ENCODE measurements at places on chromosomes 12 and 14.
A peak's percentile ranks its signal among the peaks of the same experiment; 100 is the strongest.

DNA sequence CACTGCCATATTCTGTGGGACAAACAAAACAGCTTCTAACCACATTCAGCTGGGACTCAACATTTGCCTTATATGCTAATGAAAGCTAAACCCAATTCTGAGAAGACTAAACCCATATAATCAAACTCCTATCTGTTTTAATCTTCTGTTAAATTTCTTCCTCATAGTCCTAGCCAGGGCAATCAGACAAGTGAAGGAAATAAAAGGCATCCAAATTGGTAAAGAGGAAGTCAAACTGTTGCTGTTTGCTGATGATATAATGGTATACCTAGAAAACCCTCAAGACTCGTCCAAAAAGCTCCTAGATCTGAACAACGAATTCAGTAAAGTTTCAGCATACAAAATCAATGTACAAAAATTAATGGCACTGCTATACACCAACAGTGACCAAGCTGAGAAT, 157.1 kb downstream of the PHLDA1 start:
- no peak for DNase-seq

DNA sequence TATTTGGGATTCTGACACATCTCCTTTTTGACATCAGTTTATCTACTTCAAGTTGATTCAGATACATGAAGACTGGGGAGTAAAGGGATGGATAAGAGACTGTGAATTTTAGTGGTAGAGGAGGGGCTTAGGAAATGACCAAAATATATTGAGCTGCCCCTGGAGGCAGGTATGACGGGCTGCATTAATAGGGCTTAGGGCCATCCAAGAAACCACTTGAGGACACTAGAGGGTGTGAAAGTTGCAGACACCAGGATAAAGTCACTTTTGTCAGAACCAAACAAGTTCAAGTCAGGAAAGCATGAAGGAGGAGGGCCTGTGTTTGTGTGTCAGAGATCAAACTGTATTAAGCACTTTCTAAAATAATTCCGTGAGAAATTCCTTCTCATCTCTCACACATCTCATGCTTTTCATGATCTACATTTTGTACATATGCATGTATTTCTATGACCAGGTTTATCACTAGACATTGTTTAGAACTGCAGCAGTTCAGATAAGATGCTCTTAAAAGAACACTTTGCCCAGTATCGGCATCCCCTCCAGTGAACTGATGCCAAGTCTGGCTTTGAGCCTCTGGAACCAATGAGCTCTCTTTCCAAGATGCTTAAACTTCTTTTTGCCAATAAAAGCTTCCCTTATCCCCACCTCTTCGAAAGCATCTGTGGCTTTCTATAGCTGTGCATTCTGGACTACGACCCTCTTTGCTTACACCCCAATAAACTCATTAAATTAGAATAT, 136.9 kb downstream of the SLC38A1 start:
- no peak for DNase-seq

- DNase-seq = no peak
Observed at GRCh38 chr12:104356231-104357115, 52.9 kb downstream of the EID3 start.

DNA sequence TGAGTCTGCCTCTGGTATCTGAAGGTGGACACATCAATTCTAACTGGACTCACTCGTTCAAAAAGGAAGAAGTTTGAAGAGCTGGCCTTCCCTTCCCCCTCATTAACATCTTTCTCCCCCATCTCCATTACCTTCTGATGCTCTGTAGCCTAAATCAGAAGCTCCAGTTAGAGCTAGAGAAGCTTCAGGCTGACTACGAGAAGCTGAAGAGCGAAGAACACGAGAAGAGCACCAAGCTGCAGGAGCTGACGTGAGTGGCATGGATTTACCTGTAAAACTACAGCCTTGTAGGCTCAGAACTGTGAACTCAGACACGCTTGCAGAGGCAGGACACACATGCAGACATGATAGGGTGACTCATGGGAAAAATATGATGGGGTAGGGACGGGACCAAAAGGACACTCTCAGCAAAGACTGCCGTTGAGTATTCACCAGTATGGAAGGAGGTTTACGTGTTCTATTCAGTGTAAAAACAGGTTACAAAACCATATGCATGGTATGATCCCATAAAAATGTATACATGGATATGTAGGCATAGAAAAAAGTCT, 14.3 kb upstream of the PIP4K2C start:
- no peak for DNase-seq

GRCh38 chr14:101757064-101757838, 4.3 kb upstream of the PPP2R5C start:
- no peak for DNase-seq

GRCh38 chr14:103273145-103273744, 60.8 kb upstream of the EIF5 start:
- peak; percentile 39 for DNase-seq

GRCh38 chr14:66041582-66041981, 444.6 kb upstream of the CCDC196 start:
- DNase-seq = no peak

GRCh38 chr12:73529231-73529630, 1008.4 kb upstream of the ATXN7L3B start:
- DNase-seq = no peak

DNA sequence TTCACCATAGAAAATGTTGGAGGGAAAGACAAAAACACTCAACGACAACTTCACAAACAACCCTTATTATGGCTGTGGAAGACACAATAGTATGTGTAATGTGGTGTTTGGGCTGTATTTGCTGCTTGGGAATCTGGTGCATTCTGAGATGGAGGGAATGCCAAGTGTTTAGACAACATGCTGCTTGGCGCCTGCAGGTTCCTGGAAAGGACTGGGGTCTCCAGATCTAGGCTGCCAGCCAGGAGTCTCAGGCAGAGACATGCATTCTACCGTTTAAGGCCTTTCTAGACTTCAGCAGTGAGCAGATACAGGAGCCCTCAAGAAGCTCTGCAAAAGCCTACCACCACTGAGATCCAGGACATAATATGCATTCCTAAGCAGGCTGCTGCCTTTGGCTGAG, 418.7 kb downstream of the NRXN3 start:
- DNase-seq = no peak

- DNase-seq = no peak
Observed at GRCh38 chr12:5094986-5095385, 51.3 kb downstream of the KCNA5 start.

GRCh38 chr12:112140728-112141127, 15.4 kb downstream of the TRAFD1 start:
- DNase-seq = no peak

DNA sequence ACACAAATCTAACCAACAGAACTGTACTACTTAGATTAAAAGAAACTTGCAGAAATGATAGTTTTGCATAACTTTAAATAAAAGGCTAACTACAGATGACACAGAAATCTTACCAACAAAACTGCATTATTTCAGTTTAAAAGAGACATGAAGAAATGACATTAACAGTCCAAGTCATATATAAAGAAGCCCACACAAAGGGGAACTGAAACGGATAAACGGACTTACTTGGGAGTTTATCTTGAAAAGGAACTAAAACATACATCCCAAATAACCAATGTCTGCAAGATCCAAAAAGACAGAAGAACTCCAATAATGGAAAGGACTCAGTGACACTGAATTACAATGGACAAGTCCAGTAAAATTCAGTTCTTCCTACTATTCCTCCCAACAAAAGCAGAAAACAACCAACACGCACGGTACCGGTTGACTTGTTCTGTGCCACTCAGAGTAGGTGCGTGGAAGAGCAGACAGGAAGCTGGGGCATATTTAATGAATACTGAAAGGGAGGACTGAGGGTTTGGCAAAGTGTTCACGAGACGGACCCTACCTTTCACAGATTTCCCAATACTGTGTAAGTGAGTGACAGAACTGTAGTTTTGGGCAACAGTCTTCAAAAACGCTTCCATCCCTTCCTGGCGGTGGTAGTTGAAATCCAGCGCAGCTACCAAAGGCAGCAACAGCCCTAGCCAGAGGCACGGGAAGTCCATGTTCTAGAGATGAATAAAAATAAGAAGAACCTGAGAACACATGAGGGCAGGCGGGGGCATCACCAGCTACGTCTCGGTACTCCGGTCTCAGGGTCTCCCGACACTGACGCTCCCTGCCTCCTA, 627 bp downstream of the CPM start:
- peak; percentile 14 for DNase-seq

GRCh38 chr12:73863546-73863945, 674.1 kb upstream of the ATXN7L3B start:
- no peak for DNase-seq

DNA sequence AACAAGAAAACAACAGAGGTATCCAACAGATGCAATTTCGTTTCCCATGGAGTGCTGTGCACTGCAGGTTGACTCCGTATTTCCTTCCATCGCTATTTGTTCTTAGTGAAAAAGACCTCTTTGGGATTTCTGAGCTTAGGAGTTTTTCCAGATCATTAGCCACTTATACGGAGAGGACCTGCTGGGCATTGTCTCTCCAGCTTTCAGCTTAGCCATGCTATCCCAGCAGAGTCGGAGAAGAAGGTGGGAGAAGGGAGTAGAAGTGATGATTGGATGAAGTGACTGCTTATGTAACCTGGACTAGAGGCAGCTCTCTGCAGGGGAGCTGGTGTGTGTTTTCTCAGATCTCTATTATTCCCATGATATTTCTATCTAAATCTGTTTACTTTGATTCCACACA, 737.7 kb downstream of the DIO2 start:
- no peak for DNase-seq

DNA sequence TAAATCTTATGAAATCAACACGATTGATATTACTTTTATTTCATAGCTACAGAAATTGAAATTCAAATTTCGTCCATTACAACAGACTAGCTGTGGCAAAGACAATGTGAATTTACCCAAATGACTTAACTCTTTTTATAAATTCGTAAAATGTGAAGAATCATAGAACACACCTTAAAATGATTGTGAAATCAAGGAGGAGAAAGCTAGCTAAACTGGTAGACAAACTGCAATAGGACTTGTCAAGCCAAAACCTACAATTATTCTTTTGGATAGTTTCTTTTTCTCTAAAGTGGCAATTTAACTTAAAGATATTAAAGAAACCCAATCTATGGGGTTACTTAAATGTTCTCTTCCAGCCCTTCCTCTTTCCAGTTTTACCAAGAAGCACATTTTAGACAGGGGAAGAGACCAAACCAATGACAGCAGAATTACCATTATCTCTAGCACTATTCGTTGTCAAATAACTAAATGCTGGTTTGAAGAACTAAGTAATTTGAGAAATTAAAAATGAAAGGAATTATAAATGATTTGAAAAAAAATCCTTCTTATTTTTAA, 807 bp upstream of the SLC16A7 start:
- DNase-seq = no peak

DNA sequence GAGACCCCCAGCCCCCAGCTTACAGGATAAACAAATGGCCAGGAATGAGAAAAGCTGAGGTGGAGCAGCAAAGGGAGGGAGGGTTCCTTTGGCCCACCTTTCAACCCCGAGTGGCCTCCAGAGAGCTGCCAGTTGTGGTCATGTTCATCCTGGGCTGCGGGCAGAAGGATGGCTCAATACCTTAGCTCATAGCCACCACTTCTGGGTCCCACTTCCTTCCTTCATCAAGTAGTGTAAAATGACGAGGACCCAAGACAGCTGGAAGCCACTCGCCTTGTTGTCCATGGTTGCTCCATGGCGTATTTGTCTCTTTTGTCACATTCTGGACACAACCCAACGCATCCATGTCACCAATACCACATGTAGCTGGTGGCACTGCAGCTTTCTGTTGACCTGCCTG, 24.2 kb downstream of the CRACR2A start:
- DNase-seq = no peak

DNA sequence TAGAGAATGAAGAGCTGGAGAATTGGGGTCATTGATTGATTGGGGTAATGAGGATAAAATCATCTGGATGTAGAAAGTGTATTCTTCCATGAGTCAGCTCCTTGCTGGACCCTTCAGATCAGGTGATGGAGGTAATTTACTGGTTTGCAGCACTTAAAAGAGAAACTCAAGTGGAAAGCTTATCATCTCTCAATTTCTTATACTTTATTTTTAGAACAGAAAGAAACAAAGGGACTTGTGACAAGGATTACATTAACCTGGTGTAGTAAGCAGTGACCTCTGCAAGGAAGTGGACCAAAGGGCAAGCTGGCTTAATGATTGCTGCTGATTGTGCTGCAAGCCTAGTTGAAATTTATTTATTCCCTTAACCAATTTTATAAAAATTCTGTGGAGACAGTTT, 405.0 kb downstream of the TRHDE start:
- DNase-seq = no peak

DNA sequence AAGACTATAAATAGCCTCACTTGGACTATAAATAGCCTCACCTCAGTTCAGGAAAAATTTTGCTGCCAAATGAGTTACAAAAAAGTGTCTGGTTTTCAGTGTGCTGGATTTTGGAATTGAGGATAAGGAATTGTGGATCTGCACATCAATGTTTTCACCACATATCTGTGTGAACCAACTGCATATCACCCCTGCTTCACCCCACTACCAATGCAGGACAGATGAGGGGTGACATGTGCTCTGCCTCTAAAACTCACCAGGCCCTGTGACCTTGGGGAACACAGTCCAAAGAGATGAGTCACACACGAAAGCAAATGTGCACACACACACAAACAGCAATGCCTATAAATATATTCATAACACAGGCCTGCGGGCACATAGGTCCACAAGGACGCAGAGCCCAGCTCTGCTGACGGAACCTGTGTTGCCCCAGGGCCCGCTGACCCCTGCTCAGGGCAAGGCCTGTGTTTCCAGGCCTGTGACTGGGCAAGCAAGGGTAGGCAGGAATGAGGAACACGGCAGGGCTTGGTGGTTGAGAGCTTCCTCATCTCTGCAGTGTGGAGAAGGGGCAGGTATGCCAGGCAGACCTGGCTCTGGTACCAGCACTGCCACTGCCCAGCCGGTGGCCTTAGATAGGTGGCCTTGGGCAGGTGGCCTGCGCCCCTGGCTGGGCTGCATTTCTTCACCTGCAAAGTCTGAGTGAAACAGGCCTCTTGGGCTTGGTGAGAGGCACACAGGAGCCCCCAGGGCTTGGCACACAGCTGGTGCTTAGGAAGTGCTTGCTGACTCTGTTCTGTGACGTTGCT, 82.4 kb downstream of the ARL6IP4 start:
- no peak for DNase-seq

DNA sequence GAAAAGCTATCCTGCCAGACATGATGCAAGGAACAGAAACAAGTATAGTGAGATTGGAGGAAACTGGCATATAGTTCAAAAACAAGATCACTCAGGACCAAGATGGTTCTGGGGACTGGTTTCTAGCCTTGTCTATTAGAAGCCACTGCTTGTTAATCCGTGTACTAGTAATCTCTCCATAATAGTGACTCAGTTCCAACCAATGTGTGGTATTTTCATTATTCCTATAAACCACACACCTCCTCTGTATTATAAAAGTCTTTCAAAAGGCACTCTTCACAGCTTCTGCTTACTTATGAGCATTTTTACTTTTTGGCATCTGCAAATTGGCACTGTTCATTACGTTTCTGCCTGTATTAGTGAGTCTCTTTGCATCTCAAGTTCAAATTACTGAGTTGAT, 140.3 kb downstream of the SLC6A15 start:
- DNase-seq = no peak

- peak; percentile 81 for DNase-seq
Observed at GRCh38 chr14:75906680-75907280, 75.0 kb downstream of the TGFB3 start.

DNA sequence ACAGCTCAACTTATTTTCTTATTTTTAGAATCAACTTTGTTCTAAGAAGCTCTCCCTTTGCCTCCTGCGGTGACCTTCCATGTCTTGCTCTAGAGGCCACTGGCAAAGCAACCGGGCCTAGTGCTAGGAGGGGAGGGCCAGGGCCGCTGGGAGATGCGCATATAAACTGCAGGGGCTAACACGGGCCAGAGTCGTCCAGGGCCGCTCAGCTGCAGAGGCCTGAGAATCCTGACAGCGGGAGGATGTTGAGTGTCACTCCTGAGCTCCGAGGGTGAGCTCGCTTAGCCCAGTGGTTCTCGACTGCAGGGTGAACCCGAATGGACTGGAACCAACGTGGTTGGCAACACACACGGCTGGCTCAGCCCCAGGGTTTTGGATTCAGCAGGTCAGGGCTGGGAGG, 6.5 kb upstream of the PIWIL1 start:
- DNase-seq = no peak

Measured in muscle of arm (tissue), 14 donors.